ENCODE measurements at places on chromosomes 11 and 22. TPM values are rescaled to one million over a fixed set of nuclear protein-coding genes. Genes with fewer than 3 reads are reported as not detected.

The MYEOV gene
- total RNA-seq, result 0.93 TPM

The RIMBP3B gene
- not detected for total RNA-seq

The MMP12 gene
- not detected for total RNA-seq

The MAPK8IP1 gene
- total RNA-seq, result 0.51 TPM

The OR5P2 gene
- total RNA-seq, result not detected

The CASP5 gene
- not detected for total RNA-seq

The BBOX1 gene
- total RNA-seq, result not detected

GRCh38 chr11:12149672-12150225 lies 39.4 kb downstream of the MICAL2 start:
- DNase-seq, result peak; percentile 48
- H3K4me1 ChIP-seq, result peaks cover 85% of the 10 kb centered on the region
- H3K27ac ChIP-seq, result peak overlapping the region; percentile 92

GRCh38 chr11:12017865-12018453 lies 9.5 kb upstream of the DKK3 start:
- DNase-seq, result no peak
- no peak overlapping the region for H3K27ac ChIP-seq
- peaks cover 29% of the 10 kb centered on the region for H3K27me3 ChIP-seq
- no peaks in the 10 kb centered on the region for H3K4me1 ChIP-seq
- no peak overlapping the region for H3K4me3 ChIP-seq

- H3K36me3 ChIP-seq, result no peaks in the 10 kb centered on the region
- H3K4me1 ChIP-seq, result no peaks in the 10 kb centered on the region
- no peak overlapping the region for H3K4me3 ChIP-seq
These were observed 52.8 kb upstream of the LDLRAD3 start for GRCh38 chr11:35891096-35891495.

DNA sequence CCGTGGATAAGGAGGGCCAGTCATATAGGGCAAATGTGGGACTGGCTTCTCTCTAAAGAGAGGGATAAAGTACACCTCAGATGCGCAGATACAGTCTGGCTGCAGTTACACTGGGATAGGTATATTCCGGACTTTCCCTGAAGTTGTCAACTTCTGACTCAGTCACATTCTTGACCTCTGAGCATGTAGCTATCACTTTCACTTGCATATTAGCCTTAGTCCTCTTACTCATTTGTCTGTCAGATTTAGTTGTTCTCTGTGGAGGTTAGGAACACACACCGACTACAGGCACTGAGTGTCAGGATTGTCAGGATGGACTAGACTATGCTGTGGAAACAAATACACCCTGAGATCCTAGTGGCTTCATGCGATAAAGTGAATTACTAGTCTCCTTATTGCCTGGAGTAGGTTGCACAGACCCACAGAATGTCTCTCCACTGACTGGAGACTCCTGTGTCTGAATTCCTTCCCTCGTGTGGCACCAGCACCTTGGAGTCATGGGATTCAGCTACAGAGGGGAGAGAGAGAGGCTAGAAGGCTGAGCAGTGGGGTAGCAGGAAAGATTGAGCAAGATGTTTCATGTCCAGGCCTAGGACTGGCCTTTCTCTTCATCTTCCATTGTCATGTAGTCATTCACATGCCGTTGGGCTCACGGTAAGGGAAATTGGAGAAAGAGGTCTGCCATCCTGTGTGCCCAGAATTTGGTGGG lies 654.3 kb downstream of the NTM start:
- no peaks in the 10 kb centered on the region for H3K36me3 ChIP-seq
- no peaks in the 10 kb centered on the region for H3K4me1 ChIP-seq

GRCh38 chr11:123594188-123594901 lies 60.1 kb downstream of the SCN3B start:
- no peaks in the 10 kb centered on the region for H3K4me1 ChIP-seq
- H3K27ac ChIP-seq, result peak overlapping the region; percentile 26
- peaks cover 30% of the 10 kb centered on the region for H3K36me3 ChIP-seq
- no peak for DNase-seq
- H3K4me3 ChIP-seq, result no peak overlapping the region

- H3K27ac ChIP-seq, result peak overlapping the region; percentile 96
- no peak for DNase-seq
- peaks cover 60% of the 10 kb centered on the region for H3K4me1 ChIP-seq
- H3K4me3 ChIP-seq, result peak overlapping the region; percentile 96
These were observed 836 bp upstream of the RBM4 start for GRCh38 chr11:66637557-66638176.

DNA sequence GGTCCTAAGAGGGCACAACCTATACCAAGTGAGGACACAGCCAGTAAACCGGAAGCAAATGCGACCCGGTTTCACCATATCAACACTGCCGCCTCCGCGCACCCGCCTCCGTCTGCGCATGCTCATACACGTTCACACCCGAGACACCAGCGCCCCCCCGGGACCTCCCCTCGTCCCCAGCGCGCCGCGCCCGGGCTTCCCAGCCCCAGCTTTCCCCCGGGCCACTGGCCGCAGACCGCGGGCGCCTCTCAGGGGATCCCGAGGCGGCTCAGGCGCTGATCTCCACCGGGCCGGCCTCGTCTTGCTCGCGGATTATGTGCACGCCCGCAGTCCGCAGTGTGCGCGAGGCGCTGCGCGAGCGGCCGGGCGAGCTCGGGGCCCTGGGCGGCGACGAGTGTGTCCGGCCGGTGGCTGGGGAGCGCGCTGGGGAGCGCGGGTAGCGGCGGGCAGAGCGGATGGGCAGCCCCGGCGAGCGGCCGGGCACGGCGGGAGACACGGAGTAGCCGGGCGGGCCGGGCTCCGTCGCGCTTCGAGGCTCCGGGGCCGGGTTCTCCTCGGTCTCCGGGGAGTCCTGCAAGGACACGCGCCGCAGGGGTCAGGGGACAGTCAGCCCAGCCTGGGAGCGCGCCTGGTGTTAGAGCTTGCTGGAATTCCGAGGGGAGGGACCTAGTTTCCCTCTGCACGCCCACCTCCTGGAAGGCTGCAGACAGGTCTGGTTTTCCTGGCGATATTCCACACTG lies 2.0 kb downstream of the HEPN1 start:
- H3K4me1 ChIP-seq, result peaks cover 10% of the 10 kb centered on the region
- H3K27ac ChIP-seq, result no peak overlapping the region
- DNase-seq, result peak; percentile 62
- H3K36me3 ChIP-seq, result peaks cover 2% of the 10 kb centered on the region
- H3K4me3 ChIP-seq, result no peak overlapping the region

GRCh38 chr11:57427727-57428082 lies 784 bp upstream of the SLC43A3 start:
- DNase-seq, result no peak
- H3K36me3 ChIP-seq, result peaks cover 25% of the 10 kb centered on the region
- H3K4me3 ChIP-seq, result peak overlapping the region; percentile 90
